HL-60 (cell line): ENCODE measurements at places on chromosomes 12 and 14.

- DNase-seq: no peak
Observed at GRCh38 chr14:101529079-101529478, 32.2 kb upstream of the DIO3 start.

- no peak for DNase-seq
Observed at GRCh38 chr14:60649875-60650372, 647 bp upstream of the SIX1 start.

DNA sequence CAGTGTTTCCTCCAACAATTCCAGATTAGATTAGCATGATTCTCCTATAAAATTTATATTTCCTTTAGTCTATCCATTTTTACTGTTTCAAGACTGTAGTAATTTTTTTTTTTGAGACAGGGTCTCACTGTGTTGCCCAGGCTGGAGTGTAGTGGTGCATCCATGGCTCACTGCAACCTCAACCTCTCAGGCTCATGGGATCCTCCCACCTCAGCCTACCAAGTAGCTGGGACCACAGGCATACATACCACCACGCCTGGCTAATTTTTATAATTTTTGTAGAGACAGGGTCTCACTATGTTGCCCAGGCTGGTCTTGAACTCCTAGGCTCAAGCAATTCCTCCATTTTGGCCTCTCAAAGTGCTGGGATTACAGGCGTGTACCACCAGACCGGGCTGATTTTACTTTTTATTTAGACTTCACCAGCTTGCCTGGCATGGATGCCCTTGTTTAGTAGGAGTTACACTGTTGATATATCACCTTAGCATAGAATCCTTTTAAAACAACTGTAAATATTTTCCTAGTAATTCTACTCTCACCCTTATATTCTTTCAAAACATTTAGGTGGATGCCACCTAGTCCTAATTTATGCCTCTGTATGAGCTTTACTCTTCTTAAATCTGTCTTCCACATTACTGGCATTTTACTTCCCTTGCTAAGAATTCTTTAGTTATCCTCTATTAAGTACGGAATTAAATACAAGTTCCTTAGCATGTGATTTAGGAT is 55.8 kb upstream of the LIMA1 start:
- no peak for DNase-seq

- DNase-seq: no peak
Observed at GRCh38 chr12:47752552-47752951, 6.1 kb downstream of the RAPGEF3 start.

DNA sequence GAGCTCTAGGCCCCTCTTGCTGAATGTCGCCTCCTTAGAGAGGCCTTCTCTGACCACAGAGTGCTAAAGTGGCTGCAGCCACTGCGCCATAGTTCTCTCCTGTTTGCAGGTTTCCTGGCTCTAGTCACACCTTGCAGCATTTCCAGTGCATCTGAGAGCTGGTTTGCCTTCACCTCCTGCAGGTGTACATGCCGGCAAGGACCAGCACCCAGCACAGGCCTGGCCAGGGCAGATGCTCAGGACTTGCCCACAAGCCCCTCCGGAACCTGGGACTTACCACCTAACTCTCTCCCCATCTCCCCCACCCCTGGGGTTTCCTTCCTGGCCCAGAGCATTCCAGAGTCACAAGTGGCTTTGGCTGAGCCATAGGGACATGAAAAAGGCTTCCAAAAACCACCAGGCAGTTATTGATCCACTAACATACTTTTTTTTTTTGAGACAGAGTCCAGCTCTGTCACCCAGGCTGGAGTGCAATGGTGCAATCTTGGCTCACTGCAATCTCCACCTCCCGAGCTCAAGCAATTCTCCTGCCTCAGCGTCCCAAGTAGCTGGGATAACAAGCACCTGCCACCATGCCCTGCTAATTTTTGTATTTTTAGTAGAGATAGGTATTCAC is 9.1 kb downstream of the ITPK1 start:
- no peak for DNase-seq

GRCh38 chr14:42228611-42229010 is 621.9 kb downstream of the LRFN5 start:
- DNase-seq: no peak

GRCh38 chr14:47150267-47150666 is 498.7 kb upstream of the RPL10L start:
- no peak for DNase-seq

- DNase-seq: peak; percentile 63
Observed at GRCh38 chr14:21106498-21107282, 5.8 kb downstream of the TMEM253 start.

GRCh38 chr12:122882908-122883558 is 12.9 kb downstream of the VPS37B start:
- no peak for DNase-seq

GRCh38 chr12:25716842-25717241 is 163.8 kb upstream of the LMNTD1 start:
- DNase-seq: no peak

- DNase-seq: peak; percentile 45
Observed at GRCh38 chr14:24436355-24437019, 6.1 kb downstream of the SDR39U1 start.

GRCh38 chr12:94171595-94171930 is 23.2 kb downstream of the PLXNC1 start:
- DNase-seq: no peak
